ENCODE measurements at places on chromosomes 7 and 10.

GRCh38 chr7:82110146-82110840 lies 333.3 kb downstream of the CACNA2D1 start:
- DNase-seq = no peak

DNA sequence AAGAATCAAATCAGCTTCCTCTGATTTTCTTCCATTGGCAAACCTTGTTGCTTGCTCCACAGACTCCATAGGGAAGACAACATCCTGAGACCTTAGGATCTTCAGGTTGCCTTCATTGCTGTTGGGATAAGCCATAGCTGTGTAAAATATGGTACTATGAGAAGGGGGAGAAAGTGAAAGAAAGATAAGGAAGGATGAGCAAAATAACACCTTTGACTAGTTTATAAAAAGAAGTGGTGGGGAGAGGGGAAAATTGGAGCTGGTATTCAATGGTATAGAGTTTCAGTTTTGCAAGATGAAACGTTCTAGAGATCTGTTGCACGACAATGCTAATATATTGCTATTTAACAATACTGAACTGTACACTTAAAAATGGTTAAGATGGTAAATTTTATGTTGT lies 180.4 kb upstream of the PHYHIPL start:
- no peak for DNase-seq

DNA sequence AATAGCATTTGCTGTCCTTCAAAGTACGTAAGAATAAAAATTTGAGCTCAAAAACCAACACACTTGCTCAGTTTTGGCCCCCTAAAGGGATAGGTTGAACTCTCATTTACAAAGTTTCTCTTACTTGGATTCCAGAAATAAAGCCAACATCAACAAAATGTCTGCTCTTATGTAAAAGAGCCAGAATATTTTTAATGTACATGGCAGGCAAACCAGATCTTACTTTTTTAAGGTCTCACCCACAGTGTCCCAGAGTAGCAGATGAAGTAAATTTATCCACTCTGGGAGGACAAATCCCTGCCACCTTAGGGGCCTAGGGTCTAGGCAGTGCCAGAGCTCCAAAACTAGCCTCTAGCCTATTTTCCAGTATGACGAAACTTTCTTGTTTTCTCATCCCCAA lies 159.6 kb downstream of the SKAP2 start:
- no peak for DNase-seq

DNA sequence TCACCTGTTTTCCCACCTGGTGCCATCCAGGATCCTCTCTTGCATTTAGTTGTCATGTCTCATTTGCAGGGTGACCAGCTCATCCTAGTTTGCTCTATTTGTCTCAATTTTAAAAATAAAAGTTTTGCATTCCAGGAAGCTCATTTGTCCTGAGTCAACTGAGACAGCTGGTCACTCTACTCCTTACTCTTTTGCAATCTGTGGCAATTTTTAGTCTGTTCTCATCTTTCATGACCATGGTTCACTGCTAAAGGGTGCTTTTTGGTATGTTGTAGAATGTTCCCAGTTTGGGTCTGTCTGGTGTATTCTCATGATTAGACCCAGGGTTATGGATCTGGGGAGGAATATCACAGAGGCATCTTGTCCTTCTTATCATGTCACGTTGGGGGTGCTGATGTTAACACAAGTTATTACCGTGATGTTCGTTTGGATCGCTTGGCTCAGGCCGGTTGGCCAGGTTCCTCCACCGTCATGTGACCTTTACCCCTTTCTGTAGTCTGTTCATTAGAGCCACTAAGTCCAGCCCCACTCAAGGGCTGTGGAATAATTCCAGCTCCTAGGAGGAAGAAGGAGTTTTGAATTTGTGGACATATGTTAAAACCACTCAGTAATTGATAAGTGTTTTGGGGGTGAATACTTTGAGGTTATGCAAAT lies 103.3 kb upstream of the IGFBP3 start:
- DNase-seq = no peak

DNA sequence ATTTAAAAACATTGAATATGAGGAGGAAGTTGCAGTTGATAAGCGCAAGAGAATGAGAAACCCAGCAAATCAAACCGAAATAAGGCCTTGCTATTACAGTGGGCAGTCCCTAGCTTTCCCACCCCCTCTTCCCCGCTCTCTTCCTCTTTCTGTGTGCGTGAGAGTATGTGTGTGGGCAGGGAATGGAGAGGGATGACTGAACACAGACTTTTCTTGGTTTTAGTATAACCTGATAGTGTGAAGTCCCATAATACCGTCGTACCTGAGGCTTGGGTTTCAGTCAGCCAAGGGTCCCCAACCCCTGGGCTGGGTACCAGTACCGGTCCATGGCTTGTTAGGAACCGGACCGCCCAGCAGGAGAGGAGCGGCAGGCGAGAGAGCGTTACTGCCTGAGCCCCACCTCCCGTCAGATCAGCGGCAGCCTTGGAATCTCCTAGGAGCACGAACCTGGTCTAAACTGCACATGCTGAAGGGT lies 255.3 kb downstream of the CELF2 start:
- DNase-seq = peak; percentile 13

GRCh38 chr10:78178940-78179339 lies 145.3 kb downstream of the RPS24 start:
- no peak for DNase-seq

GRCh38 chr10:96830511-96831199 lies 1.4 kb upstream of the LCOR start:
- peak; percentile 70 for DNase-seq

- no peak for DNase-seq
Measured at GRCh38 chr7:99949645-99950228, 20.3 kb upstream of the GJC3 start.

- DNase-seq = no peak
Measured at GRCh38 chr7:155222061-155222460, 75.6 kb upstream of the INSIG1 start.

DNA sequence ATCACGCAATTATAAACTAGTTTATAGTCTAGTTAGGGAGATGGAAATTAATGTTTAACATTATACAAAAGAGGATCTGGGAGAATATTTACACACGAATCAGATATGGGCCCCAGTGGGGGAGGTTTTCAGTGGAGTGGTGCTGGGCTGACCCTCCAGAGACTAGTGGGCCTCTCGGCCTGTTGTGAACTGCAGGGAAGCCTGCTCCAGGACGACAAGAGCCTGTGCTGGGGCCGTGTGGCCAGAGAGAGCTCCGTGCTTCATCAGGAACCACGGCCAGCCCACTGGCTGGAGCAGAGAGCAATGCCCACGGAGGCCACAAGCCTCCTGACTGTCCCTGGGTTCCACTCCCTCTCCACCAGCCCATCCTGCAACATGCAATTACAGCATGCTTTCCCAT lies 11.3 kb upstream of the ESYT2 start:
- DNase-seq = no peak

DNA sequence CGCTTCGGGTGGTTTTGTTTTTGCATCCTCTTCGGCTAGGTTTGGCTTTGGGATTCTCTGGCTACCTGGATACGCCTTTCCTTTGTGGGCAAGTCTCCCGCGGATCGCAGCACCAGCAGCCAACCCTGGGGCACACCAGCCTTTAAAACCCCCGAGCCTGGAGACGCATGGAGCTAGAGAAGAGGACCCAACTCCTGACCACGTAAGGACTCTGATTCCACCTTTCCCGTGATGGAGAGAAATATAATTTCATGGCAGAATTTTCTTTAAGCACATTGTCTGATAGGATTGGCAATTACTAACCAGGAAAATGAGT lies 535.4 kb upstream of the GALNT17 start:
- no peak for DNase-seq

- no peak for DNase-seq
Measured at GRCh38 chr7:54260941-54261371, 281.2 kb upstream of the VSTM2A start.

DNA sequence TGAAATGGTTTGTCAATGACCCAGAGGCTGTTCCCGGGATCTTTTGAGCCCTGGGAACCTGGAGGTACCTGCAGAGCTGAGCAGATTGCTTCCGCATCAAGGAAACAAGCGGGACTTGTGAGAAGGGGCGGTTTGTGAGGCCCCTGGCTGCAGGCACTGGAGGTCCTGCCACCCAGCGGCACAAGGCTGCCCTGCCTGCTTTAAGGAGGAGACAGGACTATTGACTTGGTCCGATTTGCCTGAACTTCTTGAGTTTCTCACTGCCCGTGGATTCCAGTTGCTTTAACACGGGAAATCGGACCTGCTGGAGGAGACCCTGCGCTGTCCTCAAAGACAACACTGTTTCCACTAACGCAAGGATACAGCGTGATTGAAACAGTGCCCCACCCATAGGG lies 130.1 kb downstream of the DNAJB6 start:
- no peak for DNase-seq

- no peak for DNase-seq
Measured at GRCh38 chr7:139626817-139627216, 103.3 kb downstream of the CLEC2L start.

DNA sequence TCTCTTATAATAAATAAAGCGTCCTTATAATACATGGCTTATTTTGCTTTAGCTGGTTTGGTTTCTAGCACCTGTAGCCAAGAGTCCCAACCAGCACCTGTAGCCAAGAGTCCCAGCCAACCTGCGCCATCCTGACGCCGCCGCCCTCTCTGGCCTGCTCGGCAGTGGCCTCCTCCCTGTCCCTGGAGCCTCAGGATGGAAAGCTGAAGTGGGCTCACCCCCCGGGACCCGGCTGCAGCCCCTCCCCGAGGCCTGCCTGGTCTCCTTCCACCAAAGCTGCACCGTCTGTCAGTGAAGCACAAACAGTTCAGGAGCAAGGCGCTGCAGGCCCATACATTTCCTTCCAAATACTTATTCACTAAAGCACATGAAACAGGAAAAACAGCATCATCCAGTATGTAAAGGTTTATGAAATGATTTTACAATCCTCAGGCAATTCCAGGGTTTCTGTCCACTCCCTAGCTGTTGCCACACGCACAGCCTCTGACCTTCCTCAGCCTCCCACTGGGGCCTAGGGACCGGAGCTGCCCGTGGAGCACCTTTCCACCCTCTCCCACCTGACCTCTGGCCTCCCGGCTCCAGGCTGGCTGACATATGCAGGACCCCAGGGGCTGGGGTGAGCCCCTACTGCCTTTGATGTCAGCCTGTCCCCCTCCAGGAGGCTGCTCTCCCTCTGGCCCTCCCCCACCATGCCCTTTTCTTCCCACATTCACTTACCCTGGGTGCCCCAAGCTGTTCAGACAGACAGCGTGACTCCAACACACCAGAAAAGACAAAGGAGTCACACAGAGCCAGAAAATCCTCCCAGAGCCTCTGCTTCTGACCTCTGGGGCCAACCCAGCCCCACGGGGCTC lies 149.6 kb upstream of the PPP2R2D start:
- DNase-seq = no peak

- DNase-seq = no peak
Measured at GRCh38 chr7:35025369-35025870, 11.9 kb downstream of the DPY19L1 start.

DNA sequence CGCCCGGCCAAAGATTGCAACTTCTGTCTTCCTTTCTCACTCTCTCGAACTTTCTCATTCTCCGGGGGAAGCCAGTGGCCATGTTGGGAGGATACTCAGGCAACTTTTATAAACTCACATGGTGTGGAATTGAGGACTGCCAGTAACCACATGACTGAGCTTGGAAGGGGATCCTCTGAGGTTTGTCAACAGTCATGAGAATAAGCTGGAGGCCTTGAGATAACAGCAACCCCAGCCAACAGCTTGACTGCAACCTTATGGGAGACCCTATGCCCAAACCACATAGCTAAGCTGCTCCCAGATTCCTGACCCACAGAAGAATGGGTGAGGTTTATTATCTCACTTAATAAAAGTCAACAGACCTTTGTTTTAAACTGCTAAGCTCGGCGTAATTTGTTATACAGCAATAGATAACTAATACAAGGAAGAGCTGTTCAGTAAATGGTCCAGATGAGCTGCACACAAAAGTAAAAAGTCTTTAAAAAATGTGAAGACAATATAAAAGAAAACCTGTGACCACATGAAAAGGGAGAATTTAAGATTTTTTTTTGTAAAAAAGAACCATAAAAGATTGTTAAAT lies 9.6 kb downstream of the SYPL1 start:
- DNase-seq = no peak

- no peak for DNase-seq
Measured at GRCh38 chr10:129288999-129289584, 177.9 kb upstream of the MGMT start.

DNA sequence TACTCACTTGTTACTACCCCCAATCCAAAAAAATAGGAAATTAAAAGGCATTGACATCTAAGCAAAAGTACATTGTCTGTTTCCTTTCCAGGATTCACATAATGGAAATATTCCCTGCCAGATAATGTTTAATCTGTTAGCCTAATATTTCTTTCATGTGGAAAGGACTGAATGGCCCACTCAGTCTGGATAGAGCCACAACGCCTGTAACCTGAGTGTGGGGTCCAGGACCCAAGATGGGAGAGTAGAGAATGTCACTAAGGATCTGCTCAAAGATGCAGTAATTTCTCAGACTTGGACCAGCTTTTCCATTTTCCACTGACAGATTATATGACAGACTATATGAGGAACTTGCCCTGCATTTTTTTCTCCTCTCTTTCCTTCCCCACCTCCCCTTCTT lies 1088.9 kb downstream of the KCNMA1 start:
- DNase-seq = no peak

GRCh38 chr7:36652431-36652830 lies 71.9 kb downstream of the AOAH start:
- no peak for DNase-seq

DNA sequence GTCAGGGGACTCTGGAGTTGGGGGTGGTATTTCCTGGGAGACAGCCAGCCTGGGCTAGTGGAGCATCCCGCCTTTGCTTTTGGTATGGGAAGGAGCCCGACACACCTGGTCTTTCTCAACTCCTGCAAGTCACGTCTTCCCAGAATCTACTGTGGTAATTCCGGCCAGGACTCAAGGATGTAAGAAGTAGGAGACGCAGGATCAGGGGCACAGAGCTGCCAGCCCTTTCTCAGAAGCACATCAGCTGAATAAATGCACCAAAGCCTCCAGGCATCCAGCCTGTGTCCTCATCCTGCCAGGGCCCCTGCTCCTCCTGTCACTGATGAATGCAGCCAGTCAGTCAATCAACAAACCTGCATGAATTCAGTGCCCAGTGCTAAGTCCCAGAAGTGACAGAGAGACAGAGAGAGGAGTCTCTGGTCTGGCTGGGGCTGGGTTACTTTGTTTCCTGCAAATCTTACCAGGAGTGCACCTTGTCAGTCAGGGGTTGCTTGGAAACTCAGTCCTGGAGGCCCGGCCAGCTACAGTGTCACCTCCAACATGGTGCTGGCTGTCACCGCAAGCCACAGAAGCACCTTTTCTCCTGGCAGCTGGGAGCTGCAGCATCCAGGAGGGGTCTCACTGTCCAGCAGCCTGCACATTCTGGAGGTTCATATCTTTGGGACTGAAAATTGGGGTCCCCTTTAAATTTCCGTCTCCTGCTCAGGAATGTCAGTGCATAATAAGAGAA lies 101.8 kb downstream of the PTPRE start:
- DNase-seq = no peak
